Right lobe of liver (tissue), 6 donors: ENCODE measurements at places on chromosomes 16 and 17. TPM values are rescaled to one million over a fixed set of nuclear protein-coding genes. Genes with fewer than 3 reads are reported as not detected.
A peak's percentile ranks its signal among the peaks of the same experiment; 100 is the strongest.

GRCh38 chr16:4676831-4677230 is 16.5 kb upstream of the NUDT16L1 start:
- H3K4me3 ChIP-seq, result no peak overlapping the region
- H3K4me1 ChIP-seq, result peaks cover 2% of the 10 kb centered on the region

GRCh38 chr16:27401768-27402568 is at the start of gene IL21R:
Gene IL21R, plus strand, starts transcription at chr16:27402174. Its CDS starts 27,898 bp downstream, at chr16:27430072.
- no peaks in the 10 kb centered on the region for H3K36me3 ChIP-seq
- DNase-seq, result peak; percentile 63
- peak within 1 kb of the TSS; percentile 24 for H3K4me3 ChIP-seq

The FAM20A gene
- total RNA-seq, result 35.6 TPM

DNA sequence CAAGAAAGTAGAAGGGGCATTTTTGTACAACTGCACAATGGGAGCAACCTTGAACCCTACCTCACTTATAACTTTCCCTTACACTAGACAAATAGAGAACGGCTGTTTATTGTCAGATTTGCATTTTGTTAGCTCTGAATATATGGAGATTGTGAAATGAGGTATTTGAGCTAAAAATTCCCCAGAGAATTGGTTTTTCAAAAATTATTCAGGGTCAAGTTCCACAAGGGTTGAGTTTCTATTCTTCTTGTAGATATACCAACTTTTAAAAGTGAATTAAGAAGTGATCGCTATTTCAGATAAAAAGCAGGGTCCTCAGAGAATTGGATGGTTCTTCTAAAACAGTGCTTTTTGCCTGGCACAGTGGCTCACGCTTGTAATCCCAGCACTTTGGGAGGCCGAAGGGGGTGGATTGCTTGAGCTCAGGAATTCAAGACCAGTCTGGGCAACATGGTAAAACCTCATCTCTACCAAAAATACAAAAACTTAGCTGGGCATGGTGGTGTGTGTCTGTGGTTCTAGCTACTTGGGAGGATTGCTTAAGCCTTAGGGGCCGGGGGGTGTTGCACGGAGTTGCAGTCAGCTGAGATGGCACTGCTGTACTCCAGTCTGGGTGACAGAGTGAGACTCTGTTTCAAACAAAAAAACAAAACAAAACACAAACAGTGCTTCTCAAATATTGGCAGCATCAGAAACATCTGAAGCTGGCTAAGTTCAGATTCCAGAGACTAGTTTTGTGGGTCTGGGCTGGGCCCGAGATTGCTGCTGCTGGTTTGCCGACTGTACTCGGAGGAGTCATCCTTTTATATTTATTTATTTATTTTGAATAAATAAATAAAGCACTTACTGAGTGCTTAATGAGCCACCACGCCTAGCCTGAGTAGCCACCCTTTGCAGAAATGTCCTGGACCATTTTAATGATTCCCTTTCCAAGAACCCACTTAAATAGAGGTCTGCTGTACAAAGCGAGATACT is 50.9 kb downstream of the PECAM1 start:
- H3K4me3 ChIP-seq, result no peak overlapping the region
- H3K4me1 ChIP-seq, result peaks cover 4% of the 10 kb centered on the region
- H3K27ac ChIP-seq, result no peak overlapping the region
- no peaks in the 10 kb centered on the region for H3K27me3 ChIP-seq

The HOXB6 gene
- total RNA-seq, result 0.73 TPM

GRCh38 chr17:36650096-36650775 is 48.9 kb downstream of the MRM1 start:
- H3K4me1 ChIP-seq, result no peaks in the 10 kb centered on the region
- no peaks in the 10 kb centered on the region for H3K36me3 ChIP-seq
- no peak overlapping the region for H3K27ac ChIP-seq
- H3K4me3 ChIP-seq, result no peak overlapping the region
- no peaks in the 10 kb centered on the region for H3K27me3 ChIP-seq

DNA sequence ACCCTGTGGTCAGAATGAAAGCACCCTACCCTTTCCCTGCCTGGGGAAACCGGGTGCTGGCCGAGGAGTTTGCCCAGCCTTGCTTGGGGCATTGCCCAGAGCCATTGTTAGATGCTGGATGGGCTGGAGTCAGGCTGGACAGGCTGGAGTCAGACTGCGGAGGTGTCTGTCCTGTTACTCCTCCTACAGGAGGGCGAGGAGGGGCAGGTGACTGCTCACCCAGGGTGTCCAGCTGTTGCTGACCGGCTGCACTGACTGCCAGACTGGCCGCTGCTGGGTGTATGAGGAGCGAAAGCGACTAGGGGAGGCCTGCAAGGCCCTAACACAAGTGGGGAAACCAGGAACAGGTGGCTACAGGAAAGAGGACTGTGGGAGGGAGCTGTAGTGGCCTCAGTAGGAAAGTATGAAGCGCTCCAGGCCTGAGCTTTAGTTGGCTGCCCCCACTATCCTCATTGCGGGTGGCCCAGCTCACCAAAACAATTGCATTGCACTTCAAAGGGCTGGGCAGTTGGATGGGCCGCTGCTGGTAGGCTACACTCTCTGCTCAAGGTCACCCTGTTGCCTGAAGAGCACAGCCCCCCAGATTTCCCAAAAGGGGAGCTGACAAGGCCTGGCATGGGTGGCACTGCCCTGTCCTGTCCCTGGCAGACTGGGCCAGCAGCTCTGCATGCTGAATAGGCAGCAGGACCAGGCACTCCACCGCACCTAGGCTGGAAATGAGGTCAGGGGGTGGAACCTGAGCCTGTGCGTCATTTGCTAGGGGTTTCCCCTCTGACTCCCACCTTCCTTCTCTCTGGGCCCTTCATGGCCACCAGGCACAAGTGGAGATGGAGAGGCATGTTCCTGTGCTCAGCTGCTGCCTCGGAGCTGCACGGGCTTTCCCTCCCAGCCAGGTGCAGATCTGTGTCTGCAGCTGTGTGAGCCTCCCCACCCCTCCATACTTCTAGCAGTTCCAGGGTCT is 18.4 kb downstream of the LDHD start:
- no peak for DNase-seq
- no peaks in the 10 kb centered on the region for H3K27me3 ChIP-seq
- no peaks in the 10 kb centered on the region for H3K4me1 ChIP-seq
- no peaks in the 10 kb centered on the region for H3K36me3 ChIP-seq

The PERCC1 gene
- not detected for total RNA-seq

DNA sequence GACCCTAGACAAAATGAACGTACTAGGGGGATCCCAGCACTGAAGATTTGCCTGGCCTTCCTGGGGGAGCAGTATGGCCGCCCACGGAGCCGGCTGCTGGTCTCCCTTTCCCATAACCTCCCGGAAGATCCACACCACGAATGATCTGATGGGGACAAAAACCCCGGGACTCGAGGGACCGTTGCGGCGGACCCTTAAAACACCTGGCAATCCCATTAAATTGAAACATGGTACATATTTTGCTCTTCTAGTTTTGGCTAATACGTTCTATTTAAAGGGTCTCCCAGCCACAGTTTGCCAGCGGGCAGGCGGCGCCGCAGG is 45.2 kb upstream of the LCMT1 start:
- no peaks in the 10 kb centered on the region for H3K36me3 ChIP-seq
- no peaks in the 10 kb centered on the region for H3K4me1 ChIP-seq
- H3K27ac ChIP-seq, result peak overlapping the region; percentile 86
- H3K4me3 ChIP-seq, result peak overlapping the region; percentile 83
- no peak for DNase-seq

The SRRM2 gene
- total RNA-seq, result 126 TPM

The BANP gene
- 17.9 TPM for total RNA-seq

DNA sequence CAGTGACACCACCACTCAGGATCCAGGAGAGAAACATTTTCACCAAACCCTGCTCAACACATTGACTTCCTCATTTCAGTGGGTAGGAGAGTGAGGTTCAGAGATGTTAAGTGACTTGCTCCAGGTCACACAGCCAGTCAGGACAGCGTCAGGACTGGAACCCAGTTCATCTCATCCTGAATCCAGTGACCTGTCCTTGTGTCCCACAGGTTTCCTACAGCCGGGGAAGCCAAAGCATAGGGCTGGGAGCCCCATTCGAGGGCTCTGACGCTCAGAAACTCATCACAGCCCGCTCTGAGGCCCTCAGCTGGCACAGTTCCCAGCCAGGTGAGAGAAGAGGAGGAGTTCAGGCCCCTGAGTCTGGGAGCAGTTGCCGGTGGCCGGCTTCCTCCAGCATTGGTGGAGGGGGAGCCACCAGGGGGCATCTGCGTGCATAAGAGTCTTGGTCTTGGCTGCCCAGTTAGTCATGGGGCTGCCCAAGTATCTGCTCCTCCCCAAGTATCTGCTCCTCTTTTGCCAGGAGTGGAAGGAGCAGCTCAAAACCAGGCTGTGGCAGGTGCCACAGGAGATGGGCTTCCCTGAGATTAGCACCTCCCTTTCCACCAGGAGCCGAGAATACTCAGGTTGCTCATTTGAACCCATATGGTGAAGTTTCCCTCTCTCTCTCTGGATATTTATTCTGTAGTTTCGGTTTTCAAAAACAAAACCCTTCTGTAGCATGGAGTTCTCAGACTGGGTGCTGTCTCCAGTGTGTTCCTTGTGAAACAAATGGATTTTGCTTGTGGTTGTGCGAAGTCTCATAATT is 56.0 kb downstream of the TNFRSF13B start:
- peak; percentile 52 for DNase-seq
- no peaks in the 10 kb centered on the region for H3K27me3 ChIP-seq
- no peaks in the 10 kb centered on the region for H3K36me3 ChIP-seq
- no peak overlapping the region for H3K4me3 ChIP-seq
- H3K4me1 ChIP-seq, result no peaks in the 10 kb centered on the region

The KCTD19 gene
- total RNA-seq, result not detected

GRCh38 chr17:76644995-76645394 is 1.4 kb upstream of the ST6GALNAC1 start:
- H3K36me3 ChIP-seq, result no peaks in the 10 kb centered on the region
- H3K27ac ChIP-seq, result no peak overlapping the region
- no peak for DNase-seq
- no peaks in the 10 kb centered on the region for H3K27me3 ChIP-seq
- H3K4me3 ChIP-seq, result no peak overlapping the region

- H3K36me3 ChIP-seq, result no peaks in the 10 kb centered on the region
- H3K4me1 ChIP-seq, result no peaks in the 10 kb centered on the region
- no peak overlapping the region for H3K27ac ChIP-seq
- no peaks in the 10 kb centered on the region for H3K27me3 ChIP-seq
- DNase-seq, result no peak
These were observed 51.2 kb downstream of the IQCK start for GRCh38 chr16:19769239-19769638.

DNA sequence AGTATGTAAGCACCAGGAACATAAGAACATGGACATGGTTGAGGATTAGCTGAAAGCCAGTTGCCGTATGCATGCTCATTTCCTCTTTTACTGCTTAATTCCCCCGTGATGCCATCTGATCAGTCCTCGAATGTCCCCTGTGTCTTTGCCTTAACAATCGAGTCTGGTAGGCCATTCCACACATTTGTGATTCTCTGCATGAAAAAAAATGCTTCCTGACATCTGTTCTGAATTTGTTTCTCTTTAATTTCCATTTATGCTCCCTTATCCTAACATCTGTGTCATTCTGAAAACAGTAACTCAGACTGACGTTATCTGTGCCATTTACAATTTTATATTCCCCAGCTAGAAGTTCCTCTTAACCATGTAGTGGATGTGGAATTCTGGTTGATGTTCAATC is 158.2 kb upstream of the TOX3 start:
- H3K27me3 ChIP-seq, result no peaks in the 10 kb centered on the region
- H3K4me1 ChIP-seq, result no peaks in the 10 kb centered on the region
- no peaks in the 10 kb centered on the region for H3K36me3 ChIP-seq

GRCh38 chr17:57084361-57084801 is 665 bp upstream of the AKAP1 start:
- H3K27ac ChIP-seq, result peak overlapping the region; percentile 78
- no peak for DNase-seq
- peak overlapping the region; percentile 60 for H3K4me3 ChIP-seq
- H3K4me1 ChIP-seq, result peaks cover 31% of the 10 kb centered on the region
- no peaks in the 10 kb centered on the region for H3K36me3 ChIP-seq

DNA sequence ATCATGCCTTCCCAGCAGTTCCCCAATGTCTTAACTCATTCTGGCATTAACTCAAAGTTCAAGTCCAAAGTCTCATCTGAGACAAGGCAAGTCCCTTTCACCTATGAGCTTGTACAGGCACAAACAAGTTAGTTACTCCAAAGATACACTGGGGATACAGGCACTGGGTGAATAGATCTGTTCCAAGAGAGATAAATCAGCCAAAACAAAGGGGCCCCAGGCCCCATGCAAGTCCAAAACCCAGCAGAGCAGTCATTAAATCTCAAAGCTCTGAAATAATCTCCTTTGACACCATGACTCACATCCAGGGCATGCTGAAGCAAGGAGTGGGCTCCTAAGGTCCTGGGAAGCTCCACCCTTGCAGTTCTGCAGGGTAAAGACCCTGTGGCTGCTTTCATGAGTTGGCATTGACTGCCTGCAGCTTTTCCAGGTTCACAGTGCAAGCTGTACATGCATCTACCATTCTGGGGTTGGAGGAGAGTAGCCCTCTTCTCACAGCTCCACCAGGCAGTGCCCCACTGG is 332.2 kb upstream of the KIF2B start:
- H3K27me3 ChIP-seq, result no peaks in the 10 kb centered on the region
- DNase-seq, result no peak
- H3K4me1 ChIP-seq, result no peaks in the 10 kb centered on the region

DNA sequence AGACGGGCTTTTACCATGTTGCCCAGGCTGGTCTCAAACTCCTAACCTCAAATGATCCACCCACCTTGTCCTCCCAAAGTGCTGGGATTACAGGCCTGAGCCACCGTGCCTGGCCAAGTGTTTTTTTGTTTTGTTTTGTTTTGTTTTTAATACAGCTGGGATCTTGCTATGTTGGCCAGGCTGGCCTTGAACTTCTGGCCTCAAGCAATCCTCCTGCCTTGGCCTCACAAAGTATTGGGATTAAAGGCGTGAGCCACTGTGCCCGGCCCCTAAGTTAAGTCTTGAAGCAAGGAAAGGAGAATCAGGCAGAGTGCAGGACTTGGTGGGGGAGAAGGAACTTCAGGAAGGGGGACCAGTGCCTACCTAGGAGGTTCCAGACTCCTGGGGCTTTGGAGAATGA is 51.7 kb upstream of the NOL11 start:
- H3K27me3 ChIP-seq, result no peaks in the 10 kb centered on the region
- H3K27ac ChIP-seq, result no peak overlapping the region
- H3K36me3 ChIP-seq, result no peaks in the 10 kb centered on the region
- DNase-seq, result no peak
- no peaks in the 10 kb centered on the region for H3K4me1 ChIP-seq

GRCh38 chr16:85124636-85125346 is 12.5 kb upstream of the CIBAR2 start:
- H3K27me3 ChIP-seq, result no peaks in the 10 kb centered on the region
- H3K36me3 ChIP-seq, result no peaks in the 10 kb centered on the region
- H3K4me3 ChIP-seq, result no peak overlapping the region
- H3K4me1 ChIP-seq, result no peaks in the 10 kb centered on the region
- peak overlapping the region; percentile 60 for H3K27ac ChIP-seq
- DNase-seq, result no peak

The EPX gene
- total RNA-seq, result not detected

The HOXB4 gene
- 0.75 TPM for total RNA-seq
